ENCODE measurements at places on chromosomes 6 and 20.

DNA sequence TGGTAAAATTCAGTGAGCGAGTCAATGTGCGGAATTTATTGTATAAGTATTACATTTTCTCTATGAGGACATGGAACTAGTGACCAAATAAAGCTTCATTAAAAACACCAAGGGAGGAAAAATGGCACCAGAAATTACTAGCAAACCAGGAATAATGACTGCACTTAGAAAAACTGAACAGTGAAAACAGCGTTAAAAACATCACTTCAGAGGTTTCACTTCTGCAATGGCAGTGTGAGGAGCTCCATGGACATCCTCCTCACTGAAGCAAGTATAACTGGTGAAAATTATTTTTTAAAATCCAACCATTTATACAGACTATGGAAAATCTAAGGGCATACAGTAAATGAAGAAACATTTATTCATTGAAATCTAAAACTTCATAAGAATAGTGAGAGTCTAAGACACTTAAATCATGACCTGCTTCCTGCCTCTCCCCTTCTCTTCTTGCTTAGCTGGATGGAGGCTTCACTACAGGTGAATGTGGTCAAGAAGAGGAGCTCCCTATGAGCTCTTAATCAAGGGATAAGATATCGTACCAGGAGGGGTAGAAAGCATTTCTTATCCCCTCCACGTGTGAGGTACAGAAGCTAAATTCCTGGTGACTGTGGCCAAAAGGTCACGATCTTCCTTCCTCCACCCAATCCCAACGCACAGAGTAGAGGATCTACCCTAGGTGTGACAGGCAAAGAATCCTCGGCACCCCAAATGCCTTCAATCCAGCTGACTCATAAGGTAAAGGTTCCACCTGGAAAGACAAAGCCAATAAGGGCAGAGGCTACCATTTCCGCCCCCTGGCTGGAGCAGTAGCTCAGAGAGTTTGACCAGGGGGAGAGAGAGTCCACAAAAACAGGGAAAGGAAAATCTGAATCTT, 12.3 kb upstream of the ASF1A start:
- DNase-seq, result no peak

GRCh38 chr20:63281742-63282665, 9.4 kb downstream of the ARFGAP1 start:
- no peak for DNase-seq

DNA sequence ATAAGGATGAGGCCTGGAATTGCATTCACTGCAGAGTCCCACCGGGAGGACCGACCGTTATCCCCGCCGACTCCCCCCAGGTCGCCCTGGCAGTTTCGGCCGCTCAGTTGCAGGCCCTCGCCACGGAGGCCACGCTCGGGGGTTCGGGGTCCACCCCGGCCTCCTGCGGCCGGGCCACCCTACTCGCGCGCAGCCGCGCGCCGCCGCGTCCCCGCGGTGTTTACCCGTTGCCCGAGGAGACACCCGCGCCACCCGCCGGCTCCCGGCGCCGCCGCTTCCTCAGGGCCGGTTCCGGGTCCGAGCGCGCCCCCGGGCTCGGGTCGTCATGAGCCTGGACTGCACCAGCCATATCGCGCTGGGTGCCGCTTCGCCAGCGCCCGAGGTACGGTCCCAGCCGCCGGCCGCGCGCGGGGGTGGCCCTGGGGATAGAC, at the start of gene CCDC170:
TSS of gene CCDC170 (plus strand) at position 214 of the 431 bp plus-strand sequence. CDS start at position 326, 112 bp downstream.
- peak; percentile 64 for DNase-seq

GRCh38 chr20:48820649-48820973, 7.2 kb downstream of the PREX1 start:
- no peak for DNase-seq

GRCh38 chr6:4814212-4814611, 38.0 kb downstream of the CDYL start:
- no peak for DNase-seq

GRCh38 chr20:45377269-45377668, 856 bp downstream of the TP53TG5 start:
- DNase-seq, result no peak

DNA sequence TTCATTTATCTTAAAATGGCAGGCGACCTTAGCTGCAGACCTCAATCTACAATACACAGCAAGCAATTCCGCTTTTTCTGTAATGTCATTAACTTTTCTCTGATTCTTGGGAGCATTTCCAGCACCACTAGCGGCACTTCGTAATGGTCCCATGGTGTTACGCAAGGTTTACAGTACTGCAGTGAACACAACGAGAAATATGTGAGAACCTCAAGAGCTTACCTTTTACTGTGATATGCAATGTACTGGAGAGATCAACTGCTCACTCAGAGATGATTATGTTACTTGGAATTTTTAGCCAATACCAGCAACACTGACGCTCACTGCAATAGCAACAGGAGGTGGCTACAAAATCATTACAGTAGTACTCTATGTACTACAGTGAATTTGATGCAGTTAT, 2.8 kb upstream of the CEP43 start:
- no peak for DNase-seq

GRCh38 chr6:2632368-2632767, 118.4 kb downstream of the MYLK4 start:
- DNase-seq, result no peak

DNA sequence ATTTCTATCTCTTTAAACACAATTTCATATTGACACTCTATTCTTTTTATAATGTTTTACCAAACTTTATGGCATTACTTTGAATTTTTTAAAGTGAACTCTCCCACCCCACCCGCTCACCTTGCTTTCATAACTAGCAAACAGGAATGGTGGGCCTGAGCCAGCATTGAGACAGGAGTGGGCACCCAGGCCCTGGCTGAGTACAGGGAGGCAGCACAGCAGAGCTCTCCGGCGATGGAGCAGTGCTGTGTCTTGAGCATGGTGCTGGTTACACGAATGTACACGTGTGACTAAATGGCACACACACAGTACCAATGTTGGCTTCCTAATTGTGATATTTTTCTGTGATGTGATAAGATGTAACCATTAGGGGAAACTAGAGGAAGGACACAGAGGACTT, 4.5 kb downstream of the CST11 start:
- DNase-seq, result no peak

DNA sequence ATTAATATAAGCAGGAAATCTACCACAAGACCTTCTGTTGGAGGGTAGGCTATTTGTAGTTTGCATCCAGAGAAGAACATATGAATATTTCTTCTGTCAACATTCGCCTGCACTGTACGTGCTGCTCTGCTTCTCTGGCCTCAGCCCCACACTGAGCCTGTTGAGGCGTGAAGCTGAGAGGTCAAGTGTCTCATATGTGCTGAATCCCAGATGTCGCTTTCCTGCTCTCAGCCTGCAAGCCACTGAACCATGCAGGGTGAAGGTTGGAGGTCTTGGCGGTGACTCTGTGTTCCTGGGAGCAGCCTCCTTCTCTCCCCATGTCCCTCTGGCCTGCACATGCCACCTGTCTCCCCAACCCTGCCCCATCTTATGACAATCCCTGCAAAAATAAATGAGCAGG, 83.6 kb downstream of the TMEM170B start:
- DNase-seq, result no peak

DNA sequence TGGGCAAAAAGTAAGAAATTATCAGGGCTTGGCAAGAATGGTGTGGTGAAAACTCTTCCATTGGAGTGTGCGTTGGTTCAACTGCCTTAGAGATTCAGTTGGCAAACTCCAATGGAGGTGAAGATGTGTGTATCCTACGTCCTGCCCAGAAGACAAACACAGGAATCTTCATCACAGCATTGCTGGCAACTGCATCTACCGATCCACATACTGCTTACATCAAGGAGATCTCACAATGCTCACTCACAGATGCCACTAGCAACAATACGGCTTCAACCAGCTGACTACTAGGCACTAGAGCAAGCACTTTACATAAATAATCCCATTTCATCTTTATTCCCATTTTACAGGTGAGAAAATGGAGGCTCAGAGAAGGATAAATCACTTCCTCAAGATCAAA, 10.0 kb upstream of the SPO11 start:
- no peak for DNase-seq

GRCh38 chr20:58294497-58295455, 14.7 kb upstream of the RAB22A start:
- no peak for DNase-seq

- DNase-seq, result no peak
Measured at GRCh38 chr20:22426772-22427171, 157.6 kb downstream of the FOXA2 start.

DNA sequence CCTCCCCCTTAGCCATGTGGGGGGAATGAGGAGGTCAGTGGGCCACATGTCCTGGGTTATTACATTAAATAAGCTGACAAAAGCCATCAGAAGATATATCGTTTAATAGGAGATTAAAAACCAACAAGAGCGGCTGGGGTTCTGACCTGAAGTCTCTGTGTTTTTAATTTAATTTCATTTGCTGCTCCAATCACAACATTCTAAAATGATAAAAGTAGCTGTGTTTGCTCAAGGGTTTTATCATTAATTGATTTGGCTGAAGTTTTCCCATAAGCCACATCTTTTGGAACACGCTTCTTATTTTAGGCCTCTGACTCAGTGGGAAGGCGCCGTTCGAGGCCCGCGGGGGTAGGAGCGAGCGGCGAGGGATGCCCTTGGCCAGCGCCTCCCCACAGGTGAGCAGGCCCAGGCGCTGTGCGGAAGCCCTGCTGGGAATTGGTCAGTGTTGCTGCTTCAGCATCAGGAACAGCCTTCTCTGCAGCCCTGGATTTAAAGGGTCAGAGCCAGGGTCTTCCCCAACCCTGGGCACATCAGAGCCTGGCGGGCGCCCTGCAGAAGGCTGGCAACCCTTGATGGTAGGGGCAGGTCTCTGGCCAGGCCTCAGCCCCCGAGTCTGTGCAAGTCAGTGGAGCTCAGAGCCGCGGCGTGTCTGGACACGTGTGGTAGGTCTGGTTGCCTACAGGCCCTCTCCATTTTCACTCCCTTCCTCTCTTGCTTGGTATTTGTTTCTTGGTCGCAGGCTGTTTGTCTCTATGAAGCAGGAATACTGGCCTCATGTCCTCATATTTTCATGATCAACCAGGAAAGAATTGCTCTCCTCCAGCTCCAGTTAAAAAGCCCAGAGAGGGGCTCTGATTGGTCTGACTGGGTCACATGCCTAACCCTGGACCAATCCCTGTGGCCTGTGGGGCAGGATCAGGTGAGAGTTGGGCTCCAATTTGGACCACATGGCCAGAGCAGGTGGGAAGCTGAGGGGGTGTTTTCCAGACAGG, 30.9 kb upstream of the MLN start:
- DNase-seq, result no peak

- DNase-seq, result no peak
Measured at GRCh38 chr6:135876058-135876457, 24.6 kb downstream of the PDE7B start.

DNA sequence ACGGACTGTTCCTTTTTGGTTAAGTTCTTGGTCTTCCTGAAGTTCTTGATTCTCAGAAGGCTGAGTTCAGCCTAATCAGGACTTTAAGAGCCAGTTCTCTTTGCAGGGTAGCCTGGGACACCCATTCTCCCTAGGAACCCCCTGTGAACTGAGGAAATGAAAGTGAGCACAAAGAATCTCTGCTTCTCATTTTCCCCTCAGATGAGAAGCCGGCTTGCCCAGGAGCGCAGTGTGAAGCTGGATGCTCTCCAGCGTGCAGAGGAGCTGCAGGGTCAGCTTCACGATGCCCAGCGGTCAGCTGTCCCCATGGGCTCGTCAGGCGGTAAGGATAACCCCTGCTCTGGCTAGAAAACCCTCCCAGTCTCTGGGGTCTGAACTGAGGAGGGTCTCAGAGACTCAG, 34.0 kb downstream of the CD164 start:
- no peak for DNase-seq

- no peak for DNase-seq
Measured at GRCh38 chr6:37690964-37691735, 6.5 kb downstream of the MDGA1 start.

DNA sequence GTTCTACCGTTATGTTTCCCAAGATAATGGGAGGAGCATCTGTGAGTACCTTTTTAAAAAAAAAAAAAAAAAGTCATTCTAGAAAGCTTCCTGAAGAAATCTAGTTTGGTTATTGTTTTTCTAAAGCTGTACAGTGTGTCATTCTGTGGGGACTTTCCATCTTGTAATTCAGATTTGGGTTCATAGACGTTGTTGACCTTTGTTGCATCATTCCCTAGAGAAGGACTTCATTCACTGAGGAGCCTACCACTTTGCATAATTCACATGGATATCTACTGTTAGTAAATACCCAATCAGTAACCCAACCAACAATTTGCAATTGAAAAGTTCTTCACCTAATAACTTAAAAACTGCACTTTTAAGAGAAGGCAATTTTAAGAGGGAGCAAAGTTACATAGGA, 60.1 kb downstream of the RPP40 start:
- no peak for DNase-seq

GRCh38 chr20:49288784-49289696, 11.2 kb upstream of the ZNFX1 start:
- DNase-seq, result no peak

GRCh38 chr20:62496568-62497218, 20.9 kb upstream of the GATA5 start:
- DNase-seq, result peak; percentile 44

- peak; percentile 33 for DNase-seq
Measured at GRCh38 chr20:50918403-50918802, 12.8 kb downstream of the ADNP start.

DNA sequence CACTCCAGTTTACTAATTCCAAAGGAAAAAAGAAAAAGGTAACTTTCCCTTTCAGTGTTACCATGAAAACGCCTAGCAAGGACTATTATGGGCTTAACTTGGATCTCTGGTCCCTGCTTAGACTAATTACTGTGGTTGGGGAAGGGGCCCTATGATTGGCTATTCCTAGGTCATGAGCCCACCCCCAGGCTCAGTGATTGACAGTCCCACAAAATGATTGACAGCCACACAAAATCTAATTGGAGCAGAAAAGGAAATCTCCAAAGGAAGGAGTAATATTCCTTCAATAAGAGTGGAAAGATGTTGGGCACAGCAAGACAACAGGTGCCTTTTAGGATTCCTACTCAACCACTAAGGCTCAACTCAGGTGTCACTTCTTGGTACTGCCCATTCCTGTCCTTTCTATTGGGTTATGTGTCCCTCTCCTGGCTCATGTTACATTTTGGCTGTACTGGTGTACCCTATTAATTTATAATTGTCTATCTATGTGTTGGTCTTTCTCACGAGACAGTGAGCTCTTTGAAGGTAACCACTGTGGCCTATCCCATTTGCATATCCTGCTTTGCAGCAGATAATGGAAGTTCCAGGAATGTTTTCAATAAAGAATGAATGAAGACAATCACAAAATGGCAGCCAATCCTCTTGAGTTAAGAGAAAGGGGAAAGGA, 5.5 kb upstream of the UTRN start:
- no peak for DNase-seq

DNA sequence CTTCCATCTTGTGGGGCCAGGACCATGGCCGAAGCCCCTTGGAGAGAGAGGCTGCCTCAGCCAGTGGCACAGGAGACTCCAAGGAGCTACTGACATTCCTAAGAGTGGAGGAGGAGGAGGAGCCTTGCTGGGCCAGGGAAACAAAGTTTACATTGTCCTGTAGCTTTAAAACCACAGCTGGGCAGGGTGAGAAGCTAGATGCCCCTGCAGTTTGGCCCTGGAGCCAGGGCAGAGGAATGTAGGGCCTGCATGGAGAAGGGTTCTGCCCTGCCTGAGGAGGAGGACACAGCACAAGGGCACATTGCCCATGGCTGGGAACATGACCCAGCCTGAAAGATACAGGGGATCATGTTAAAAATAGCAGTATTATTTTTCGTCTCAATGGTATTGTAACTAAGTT, 37.4 kb downstream of the PLCG1 start:
- DNase-seq, result no peak

All from GM03348 (cell line).